AML-193 (cell line): ENCODE measurements at places on chromosomes 2 and 18.
A peak's percentile ranks its signal among the peaks of the same experiment; 100 is the strongest.

- no peak for DNase-seq
Observed at GRCh38 chr2:158391876-158392275, 64.7 kb downstream of the CCDC148 start.

DNA sequence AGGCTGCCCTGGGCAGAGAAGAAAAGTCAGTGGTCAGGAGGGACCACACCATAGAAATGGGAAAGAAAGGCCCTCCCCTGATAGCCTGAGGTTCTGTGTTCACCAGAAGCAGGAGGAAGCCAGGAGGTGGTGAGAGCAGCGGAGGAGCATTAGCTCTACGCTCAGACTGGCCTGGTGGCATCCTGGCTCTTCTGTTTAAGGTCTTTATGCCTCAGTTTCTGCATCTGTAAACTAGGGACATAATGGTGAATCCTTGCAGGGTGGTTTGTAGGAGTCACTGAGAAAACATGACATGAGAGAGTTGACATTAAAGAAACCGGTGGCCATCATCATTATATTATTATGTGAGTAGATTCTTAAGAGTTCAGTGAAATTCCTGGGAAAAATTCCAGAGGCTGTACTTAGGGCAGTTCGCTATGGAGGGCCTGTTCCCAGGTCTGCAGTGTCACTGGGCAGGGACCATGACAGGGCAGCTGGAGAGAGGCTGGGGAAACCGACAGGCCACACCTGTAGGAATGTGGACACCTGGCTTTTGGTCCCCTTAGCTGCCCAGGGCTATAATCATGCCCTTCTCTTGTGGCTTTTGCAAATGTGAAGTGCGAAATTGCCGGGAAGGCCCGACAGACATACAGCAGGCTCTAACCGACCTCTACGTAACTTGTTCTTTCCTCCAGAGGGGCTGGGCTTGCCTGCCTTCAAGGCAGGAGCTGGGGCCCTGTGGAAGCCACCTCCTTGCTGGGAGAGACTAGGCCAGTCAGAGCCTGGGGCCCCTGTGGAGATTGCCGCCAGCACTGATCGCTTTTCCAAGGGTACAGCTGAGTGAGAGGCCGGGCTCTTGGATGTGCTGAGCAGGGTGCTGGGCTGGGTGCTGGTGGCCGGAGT is 31.0 kb downstream of the GLI2 start:
- DNase-seq, result no peak

GRCh38 chr2:8594731-8595427 is 87.0 kb upstream of the ID2 start:
- DNase-seq, result no peak

DNA sequence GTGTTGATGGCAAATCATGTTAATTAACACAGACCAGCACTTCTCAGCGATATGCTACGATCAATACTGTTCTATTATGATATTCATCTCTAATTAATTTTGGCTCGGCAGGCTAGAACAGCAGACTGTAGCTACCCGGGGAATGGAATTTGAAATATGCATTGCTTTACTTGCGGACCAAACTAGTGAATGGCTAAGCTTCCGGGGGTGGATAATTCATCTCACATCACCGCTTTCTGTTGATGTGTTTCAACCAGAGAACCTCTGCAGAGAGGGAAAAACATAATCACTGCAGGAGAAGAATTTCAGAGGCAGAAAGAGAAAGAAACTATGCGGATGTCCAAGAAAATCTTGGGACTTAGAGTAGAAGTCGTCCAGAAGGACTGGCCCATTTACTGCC is 490.9 kb downstream of the STK39 start:
- no peak for DNase-seq

GRCh38 chr2:159572459-159572858 is 43.9 kb downstream of the BAZ2B start:
- no peak for DNase-seq

DNA sequence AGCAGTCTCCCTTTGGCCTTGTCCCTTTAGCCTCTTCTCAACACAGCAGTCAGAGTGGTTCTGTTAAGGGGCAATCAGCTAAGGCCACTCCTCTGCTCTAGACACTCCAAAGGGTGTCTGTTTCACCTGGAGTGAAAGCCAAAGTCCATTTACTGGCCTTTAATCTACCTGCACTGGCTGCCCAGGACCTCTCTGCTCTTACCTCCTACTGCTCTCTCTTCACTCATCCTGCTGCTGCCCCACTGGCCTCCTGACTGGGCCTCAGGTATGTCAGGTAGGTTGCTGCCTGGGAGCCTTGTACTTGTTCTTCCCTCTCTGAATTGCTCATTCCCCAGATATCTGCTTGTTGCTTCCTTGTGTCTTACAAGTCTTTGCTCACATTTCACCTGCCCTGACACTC is 68.2 kb downstream of the PIKFYVE start:
- DNase-seq, result no peak

GRCh38 chr2:112692918-112693317 is 27.9 kb upstream of the NT5DC4 start:
- DNase-seq, result no peak

- DNase-seq, result no peak
Observed at GRCh38 chr2:24374301-24374700, 14.0 kb upstream of the ITSN2 start.

- DNase-seq, result peak; percentile 48
Observed at GRCh38 chr2:212863185-212863588, 288.2 kb downstream of the IKZF2 start.

GRCh38 chr2:168660870-168661862 is 141.3 kb upstream of the NOSTRIN start:
- DNase-seq, result no peak

GRCh38 chr2:147469471-147469870 is 375.4 kb upstream of the ACVR2A start:
- DNase-seq, result no peak

DNA sequence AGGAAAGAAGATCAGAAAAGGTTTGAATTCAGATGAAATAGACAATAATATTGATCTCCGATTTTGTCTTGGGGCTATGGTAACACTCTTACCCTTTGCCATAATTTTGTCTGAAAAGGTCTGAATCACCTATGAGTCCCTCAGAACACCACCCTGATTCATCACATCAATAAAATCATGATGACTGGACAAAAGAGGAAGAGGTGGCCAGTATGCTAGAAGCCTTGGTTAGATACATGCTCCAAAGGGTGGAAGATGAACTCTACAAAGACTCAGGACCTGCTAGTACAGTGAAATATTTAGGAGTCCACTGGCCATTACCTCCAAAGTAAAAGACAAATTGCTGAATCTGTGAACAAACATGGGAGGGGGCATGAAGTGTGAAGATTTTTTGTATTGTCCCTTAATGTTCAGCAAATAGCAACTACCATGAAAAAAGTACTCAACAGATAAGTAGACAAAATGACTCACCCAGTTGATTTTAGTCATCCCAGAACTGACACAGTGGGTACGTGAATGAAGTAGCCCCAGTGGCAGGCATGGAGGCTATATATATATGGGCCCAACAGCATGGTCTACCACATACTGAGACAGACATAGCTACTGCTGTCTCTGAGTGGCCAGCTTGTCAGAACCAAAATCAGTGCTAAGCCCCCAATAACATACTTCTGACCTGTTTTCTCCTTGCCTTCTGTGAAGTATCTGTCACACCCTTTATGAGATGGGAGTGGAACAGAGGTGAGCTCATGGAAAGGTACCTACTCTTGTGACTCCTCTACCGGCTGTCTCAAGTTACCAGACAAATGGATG is 36.5 kb upstream of the GLS start:
- DNase-seq, result no peak

- no peak for DNase-seq
Observed at GRCh38 chr18:76578571-76579300, 83.7 kb upstream of the ZNF516 start.

GRCh38 chr2:128520791-128521190 is 202.1 kb upstream of the HS6ST1 start:
- DNase-seq, result no peak

GRCh38 chr2:163493359-163494298 is 242.2 kb downstream of the FIGN start:
- DNase-seq, result no peak

DNA sequence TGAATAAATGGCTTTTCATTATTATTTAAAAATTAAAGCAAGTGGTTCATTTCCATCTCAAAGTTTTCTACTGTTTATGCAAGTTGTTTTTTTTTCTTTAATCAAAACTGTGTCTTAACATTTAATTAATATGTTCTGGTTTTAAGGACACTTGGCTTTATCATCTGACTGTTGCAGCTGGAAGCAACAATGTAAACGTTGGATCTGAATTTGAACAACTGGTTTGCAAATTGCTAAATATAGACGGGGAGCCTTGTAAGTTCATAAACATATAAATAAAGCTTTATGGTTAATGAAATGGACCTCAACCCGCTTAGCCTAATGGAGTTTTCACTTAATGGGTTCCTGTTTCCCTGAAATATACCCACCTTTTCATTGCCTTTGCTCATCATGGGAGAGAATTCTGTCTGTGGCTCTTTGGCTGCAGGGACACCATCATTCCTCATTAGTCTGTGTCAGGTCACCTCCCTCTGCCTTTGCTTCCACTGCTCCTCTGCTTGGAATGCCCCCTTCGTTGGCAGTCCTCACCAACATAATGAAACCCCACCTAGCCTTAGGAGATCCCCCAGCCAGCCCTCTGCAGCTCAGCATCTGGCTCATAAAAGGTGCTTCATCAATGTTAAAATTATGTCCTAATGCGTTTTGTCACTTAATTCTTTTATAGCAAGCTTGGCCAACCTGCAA is 44.2 kb upstream of the DYNC2LI1 start:
- DNase-seq, result no peak

DNA sequence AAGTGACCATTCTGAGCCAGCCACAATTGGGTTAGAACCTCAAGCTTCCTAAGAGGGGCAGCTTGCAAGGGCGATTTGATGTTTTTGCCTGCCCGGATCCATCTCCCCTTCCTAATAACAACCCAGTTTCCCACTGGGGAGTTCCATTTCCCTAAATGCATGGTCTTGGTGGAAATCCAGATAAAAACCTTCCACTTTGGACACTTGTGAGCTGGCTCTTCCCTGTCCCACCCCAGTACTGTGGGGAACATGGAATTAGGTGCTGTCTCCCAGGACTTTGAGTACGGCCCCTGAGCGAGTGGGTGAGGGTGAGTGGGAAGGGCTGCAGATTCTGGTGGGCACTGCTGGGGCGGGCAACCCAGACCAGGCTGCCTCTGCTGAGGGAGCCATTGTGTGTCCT is 122.3 kb downstream of the DDX1 start:
- DNase-seq, result no peak

DNA sequence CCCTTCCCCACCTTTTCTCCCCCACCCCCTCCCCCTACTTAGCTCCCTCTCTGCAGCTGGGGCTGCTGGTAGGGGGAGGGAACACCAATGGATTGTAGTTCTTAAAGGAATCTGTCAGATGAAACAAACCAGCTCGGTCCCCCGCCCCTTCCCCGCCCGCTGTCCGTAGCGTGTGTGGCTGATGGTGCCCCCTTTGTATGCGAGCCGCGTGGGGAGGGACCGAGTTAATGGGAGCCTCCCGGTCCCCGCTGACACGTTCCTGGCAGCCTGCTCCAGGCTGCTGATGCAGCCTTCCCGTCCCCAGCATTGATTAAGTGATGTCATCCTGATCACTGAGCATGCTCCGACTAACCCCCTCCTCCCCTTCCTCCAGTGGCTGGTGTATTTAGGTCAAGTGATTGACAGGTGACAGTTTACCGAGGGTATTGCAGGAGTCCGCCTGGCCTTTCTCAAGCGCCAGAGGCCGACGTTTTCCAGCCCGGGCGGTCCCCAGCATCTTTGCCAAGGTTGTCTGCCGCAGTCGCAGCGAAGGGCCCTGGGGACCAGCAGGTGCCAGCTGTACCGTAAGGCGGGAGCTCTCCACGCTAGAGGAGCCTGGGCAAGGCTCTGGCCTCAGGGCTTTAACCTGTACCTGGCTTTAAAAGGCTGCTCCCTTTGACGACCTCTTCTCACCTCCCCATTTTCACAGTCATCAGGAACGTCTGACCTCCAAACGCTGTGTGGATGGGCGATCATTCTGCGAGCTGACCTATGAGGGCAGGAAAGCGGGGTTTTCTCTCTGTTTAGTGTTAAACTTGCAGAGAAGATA is 1.8 kb downstream of the KIF5C start:
- no peak for DNase-seq

GRCh38 chr2:182942756-182943155 is 76.3 kb upstream of the FRZB start:
- no peak for DNase-seq

GRCh38 chr2:68942827-68943226 is 9.9 kb downstream of the GKN2 start:
- DNase-seq, result no peak

DNA sequence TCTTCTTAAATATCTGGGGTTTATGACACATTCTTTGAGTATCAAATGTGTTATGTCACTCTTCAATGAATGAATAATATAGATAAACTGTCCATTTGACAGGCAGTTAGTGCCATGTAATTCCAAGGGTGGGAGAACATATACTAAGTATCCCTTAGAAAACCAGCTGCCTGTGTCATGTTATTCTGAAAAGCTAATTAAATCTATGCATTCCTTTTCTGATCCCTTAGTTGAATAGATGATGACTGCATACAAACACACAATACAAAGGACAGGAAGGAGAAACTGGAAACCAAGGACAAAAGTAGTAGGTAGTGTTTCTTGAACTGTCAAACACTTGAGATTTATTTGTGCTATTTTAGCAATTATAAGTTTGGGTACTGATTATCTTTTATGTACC is 8.3 kb downstream of the ARHGAP28 start:
- no peak for DNase-seq

DNA sequence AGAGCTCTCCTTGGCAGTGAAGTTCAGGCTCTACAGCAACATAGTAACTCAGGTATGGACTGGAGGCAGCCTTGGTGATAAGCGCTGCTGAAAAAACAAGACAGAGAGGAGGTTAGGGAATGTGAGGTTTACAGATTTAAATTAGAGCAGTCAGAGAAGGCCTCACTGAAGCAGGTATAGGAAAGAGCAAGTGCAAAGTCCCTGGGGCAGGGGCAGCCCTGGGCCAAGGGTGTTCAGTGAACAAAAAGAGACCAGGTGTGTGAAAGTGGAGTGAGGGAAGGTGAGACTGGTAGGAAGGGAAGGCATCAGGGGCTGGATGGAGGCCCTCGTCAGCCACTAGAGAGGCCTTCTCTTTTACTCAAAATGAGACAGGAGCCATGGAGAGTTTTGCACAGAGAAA is 89.6 kb downstream of the LAMA3 start:
- DNase-seq, result no peak

GRCh38 chr18:3217948-3218647 is 1.7 kb downstream of the MYOM1 start:
- no peak for DNase-seq

DNA sequence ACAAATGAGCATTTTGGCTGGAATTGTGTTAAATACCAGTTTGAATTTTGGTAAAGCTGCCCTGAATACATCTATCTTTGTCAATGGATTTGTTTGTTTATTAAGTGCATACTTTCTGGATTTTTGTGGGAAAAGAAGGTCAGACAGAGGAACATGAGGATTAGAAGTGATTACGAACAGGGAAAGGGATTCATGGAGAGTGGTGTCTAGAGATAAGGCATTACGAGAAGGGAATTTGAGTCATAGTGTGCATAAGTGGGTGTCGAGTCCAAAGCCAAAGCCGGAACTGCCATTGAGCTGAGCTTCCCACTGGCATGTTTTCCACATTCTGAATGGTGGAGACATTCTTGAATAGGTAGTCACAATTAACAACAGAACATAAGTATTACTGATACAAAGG is 68.9 kb upstream of the EFEMP1 start:
- DNase-seq, result no peak
